ENCODE measurements at places on chromosomes 4 and X. TPM values are rescaled to one million over a fixed set of nuclear protein-coding genes. Genes with fewer than 3 reads are reported as not detected.

STS gene
- 35.7 TPM for polyA plus RNA-seq

FRAS1 gene
- polyA plus RNA-seq: 8.4 TPM

USP17L5 gene
- polyA plus RNA-seq: not detected

TCEAL6 gene
- 28.3 TPM for polyA plus RNA-seq

CFAP47 gene
- not detected for polyA plus RNA-seq

TMEM47 gene
- 9.3 TPM for polyA plus RNA-seq

RGN gene
- polyA plus RNA-seq: 21.0 TPM

MAGEA3 gene
- polyA plus RNA-seq: not detected

HAND2 gene
- not detected for polyA plus RNA-seq

C4orf50 gene
- polyA plus RNA-seq: 0.83 TPM

TACR3 gene
- polyA plus RNA-seq: not detected

SAT1 gene
- 115 TPM for polyA plus RNA-seq

C4orf51 gene
- polyA plus RNA-seq: not detected

WAS gene
- polyA plus RNA-seq: not detected

DIPK2B gene
- polyA plus RNA-seq: not detected

MAGEA11 gene
- not detected for polyA plus RNA-seq

PLP1 gene
- polyA plus RNA-seq: 43.0 TPM

TLR7 gene
- polyA plus RNA-seq: not detected

DSPP gene
- polyA plus RNA-seq: not detected

TMPRSS11D gene
- not detected for polyA plus RNA-seq

MRFAP1L1 gene
- polyA plus RNA-seq: 100 TPM

RNF212 gene
- 0.39 TPM for polyA plus RNA-seq

VCX3B gene
- not detected for polyA plus RNA-seq

TLL1 gene
- polyA plus RNA-seq: 1.4 TPM

SATL1 gene
- polyA plus RNA-seq: 1.2 TPM

CYSLTR1 gene
- polyA plus RNA-seq: 1.1 TPM

SMR3A gene
- not detected for polyA plus RNA-seq

TRPC5OS gene
- not detected for polyA plus RNA-seq

DMRTC1 gene
- polyA plus RNA-seq: 0.38 TPM

NDUFC1 gene
- polyA plus RNA-seq: 511 TPM

CFAP99 gene
- 0.32 TPM for polyA plus RNA-seq

BRS3 gene
- polyA plus RNA-seq: not detected

MTNR1A gene
- not detected for polyA plus RNA-seq

All from Purkinje cell (primary cell).